ENCODE measurements at places on chromosomes 1 and 21.

DNA sequence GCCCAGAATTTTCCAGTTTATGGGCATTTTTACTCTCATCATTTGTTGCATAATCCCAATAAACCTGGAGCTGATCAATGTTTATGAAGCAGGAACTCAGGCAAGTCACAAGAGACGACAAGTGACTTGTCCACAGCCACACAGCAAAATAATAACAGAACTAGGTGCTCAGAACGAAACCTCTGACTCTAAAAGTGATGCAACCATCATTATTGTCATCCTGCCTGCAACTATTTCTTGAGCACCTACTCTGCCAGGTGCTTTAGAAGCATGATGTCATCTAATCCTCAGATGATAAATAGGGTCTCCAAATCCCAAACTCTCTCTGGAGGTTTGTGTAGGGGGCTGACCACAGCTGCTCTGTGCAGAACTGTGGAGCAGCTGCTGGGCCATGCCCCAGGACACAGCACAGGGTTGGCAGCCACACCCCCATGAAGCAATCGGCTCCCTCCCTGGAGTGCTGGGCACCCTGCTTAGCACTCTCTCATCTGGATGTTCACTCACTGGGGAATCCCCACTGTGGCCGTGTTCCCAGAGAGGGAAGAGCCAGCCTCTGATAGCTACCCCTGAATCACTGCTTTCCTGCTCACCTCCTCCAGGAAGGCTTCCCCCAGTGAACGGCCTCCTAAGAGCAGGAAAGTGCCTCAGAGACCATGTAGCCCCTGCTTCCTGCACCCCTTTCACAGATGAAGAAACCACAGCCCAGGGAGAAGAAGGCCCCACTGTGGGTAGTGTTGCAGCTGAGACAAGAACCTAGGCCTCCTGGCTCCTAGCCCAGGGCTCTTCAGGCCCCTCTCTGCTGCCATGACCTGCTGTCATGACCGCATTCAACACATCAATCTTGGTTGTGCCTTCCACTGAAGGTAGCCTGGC, 2.1 kb downstream of the TTC22 start:
- DNase-seq: peak; percentile 27

- no peak for DNase-seq
Measured at GRCh38 chr1:230427094-230427876, 1.2 kb upstream of the PGBD5 start.

- DNase-seq: no peak
Measured at GRCh38 chr1:85135392-85135798, 65.4 kb downstream of the SYDE2 start.

GRCh38 chr1:213332491-213332890, 281.4 kb downstream of the RPS6KC1 start:
- no peak for DNase-seq

DNA sequence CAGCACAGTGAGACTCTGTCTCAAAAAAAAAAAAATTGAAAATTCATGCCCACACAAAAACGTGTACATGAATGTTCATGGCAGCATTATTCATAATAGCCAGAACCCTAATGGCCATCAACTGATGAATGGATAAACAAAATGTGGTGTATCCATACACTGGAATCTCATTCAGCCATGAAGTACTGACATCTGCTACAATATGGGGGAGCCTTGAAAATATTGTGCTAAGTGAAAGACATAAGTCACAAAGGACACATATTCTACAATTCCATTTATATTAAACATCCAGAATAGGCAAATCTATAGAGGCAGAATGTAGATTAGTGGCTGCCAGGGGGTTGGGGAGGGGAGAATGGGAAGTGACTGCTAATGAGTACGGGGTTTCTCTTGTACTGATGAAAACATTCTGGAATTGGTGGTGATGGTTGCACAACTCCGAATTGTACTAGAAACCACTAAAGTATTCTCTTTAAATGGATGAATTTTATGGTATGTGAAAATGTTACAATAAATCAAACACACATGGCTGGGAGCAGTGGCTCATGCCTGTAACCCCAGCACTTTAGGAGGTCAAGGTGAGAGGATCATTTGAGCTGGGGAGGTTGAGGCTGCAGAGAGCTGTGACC, 33.0 kb upstream of the KCNN3 start:
- no peak for DNase-seq

DNA sequence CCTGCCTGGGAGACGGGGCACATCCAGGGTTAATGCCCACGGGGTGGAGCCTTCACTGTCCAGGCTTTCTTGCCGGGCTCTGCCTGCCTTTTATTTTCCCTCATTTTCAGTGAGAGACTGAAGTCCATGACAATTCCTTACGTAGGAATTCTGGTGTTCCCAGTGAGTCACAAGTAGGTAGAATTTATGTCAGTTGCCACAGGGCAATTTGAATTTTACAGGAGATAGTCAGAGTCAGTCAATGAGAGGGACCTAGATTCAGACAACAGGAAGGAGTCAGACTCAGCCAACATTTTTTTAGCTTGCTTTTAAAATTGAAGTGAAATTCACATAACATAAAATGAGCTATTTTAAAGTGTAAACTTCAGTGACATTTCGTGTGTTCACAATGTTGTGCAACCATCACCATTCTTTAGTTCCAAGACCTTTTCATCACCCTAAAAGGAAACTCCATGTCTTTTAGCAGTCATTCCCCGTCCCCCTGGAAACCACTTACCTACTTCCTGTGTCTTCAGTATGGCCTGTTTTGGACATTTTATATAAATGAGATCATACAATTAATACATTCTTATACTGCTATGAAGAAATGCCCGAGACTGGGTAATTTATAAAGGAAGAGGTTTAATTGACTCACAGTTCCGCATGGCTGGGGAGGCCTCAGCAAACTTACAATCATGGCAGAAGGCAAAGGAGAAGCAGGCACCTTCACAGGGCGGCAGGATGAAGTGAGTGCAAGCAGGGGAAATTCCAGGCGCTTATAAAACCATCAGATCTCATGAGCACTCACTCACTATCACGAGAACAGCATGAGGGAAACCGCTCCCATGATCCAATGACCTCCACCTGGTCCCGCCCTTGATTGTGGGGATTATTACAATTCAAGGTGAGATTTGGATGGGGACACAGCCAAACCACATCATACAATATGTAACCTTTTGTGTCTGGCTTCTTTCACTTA, 14.6 kb downstream of the AJAP1 start:
- no peak for DNase-seq

DNA sequence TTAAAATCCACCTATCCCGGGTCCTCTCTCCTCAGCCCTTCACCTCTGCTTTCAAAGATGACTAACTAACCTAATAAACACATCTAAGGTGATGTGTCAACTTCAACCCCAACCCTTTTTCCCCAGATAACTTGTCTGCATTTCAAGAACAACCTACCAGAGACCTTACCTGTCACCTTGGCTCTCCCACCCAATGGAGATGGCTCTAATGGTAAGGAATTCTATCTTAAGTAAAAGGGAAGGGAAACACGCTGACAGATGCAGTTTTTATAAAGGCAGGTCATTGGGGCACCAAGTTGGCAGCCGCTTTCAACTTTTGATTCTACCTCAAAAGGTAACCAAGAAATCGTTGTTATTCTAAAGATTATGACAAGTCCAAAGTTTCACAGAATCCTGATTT, 37.6 kb downstream of the MRPL39 start:
- DNase-seq: no peak

- no peak for DNase-seq
Measured at GRCh38 chr1:81948495-81948894, 147.8 kb downstream of the ADGRL2 start.

DNA sequence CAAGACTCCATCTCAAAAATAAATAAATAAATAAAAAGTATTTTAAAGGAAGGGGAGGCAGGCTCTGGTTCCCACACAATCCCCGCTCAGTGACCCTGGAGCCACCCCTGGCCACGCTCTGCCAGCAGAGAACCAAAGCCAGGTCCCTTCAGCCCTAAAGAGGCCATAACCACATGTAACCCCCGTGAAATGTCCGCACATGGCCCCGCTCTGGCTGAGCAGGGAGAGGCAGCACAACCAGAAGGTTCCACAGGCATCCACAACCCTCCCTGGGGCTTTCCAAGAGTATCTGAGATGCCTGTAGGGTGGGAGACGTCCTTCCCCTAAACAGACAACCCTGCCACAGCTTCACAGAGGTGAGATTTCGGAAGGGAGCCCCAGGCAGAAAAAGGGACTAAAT, 1.4 kb upstream of the ARF1 start:
- no peak for DNase-seq

- no peak for DNase-seq
Measured at GRCh38 chr1:76433526-76433925, 359.0 kb downstream of the ST6GALNAC3 start.

DNA sequence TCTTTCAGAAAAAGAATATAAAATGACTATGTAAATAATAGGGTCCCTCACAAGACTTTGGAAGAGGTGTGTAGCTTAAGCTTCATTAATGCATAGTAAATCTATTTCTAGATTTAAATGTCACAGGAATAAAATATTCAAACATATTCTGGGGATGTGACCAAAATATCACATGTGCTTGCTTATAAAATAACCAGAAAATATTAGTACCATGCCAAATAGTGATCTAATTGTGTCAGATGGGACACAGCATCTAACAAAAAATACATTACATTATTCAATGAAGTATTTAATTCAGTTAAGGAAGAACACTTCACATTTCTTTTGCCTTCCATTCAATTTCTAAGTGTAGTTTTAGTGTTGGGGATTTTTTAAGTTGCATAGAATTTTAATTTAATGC, 179.5 kb downstream of the LRRC40 start:
- DNase-seq: no peak

GRCh38 chr1:228405979-228406228, 731 bp downstream of the TRIM11 start:
- DNase-seq: no peak

GRCh38 chr1:110727246-110727645, 52.5 kb upstream of the KCNA3 start:
- no peak for DNase-seq

GRCh38 chr1:81021134-81021533, 779.6 kb upstream of the ADGRL2 start:
- DNase-seq: no peak

- DNase-seq: no peak
Measured at GRCh38 chr1:226364901-226365565, 42.9 kb downstream of the PARP1 start.

DNA sequence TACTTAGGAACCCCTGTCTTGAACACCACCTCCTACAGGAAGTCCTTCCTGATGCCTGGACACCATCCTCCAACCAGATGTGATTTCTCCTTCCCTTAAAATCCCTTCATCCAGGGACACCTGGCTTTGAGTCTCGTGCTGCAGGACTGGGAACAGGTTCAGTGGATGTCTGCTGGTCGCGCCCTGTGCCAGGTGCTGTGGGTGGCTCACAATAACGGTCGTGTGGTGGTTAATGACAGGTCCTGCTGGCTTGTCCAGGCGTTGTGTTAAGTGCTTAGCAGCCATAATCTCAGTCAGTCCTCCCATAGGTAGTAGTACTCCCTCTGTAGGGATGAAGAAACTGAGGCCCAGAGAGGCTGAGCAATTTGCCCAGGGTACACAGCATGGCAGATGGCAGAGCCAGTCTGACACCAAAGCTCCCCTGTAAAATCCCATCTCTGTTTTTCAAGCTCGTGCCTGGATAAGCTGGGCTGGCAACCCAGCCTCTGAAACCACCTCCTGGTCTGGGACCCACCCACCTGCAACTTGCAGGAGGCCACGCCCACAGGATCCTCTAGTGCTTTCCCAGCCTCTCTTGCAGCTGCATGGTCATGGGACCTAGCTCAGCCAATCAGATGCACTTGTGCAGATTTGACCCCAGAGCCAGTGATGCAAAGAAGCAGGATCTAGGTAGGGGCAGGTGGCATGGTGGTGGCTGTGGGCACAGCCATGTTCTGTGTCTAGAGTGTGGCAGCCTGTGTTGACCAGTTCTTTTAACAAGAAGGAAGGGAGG, 106.0 kb upstream of the IFFO2 start:
- no peak for DNase-seq

- peak; percentile 15 for DNase-seq
Measured at GRCh38 chr1:248686815-248687214, 15.8 kb downstream of the OR14I1 start.

DNA sequence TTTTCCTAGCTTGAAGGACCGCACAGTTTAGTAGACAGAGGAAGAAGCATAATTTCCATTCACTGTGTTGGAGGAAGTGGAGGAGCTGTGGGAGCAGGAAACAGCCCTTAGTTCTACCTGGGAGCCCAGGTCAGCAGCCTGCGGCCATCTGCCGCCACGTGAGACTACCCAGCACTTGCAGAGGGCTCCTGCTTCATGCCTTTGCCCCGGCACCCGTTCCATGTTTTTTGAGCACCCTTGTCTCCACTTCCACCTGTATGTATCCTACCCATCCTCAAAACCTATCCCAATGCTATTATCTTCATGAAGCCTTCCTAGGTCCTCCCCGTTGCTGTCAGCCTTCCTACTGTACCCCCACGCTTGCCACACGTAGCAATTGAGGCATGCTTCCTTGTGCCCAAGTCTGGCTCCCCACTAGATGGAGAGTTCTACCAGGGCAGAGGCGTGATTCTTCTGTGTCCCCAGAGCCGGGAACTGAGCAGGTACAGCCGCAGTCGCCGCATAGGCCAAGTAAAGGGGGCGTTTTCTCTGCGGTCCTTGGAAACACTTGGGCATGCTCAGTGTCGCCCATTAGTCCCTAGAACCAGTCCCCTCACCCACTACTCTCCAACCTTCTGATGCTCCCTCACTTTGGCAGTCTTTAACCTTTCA, 1.9 kb downstream of the SLC6A9 start:
- no peak for DNase-seq

- DNase-seq: no peak
Measured at GRCh38 chr21:43919871-43920801, 55.1 kb downstream of the AGPAT3 start.

DNA sequence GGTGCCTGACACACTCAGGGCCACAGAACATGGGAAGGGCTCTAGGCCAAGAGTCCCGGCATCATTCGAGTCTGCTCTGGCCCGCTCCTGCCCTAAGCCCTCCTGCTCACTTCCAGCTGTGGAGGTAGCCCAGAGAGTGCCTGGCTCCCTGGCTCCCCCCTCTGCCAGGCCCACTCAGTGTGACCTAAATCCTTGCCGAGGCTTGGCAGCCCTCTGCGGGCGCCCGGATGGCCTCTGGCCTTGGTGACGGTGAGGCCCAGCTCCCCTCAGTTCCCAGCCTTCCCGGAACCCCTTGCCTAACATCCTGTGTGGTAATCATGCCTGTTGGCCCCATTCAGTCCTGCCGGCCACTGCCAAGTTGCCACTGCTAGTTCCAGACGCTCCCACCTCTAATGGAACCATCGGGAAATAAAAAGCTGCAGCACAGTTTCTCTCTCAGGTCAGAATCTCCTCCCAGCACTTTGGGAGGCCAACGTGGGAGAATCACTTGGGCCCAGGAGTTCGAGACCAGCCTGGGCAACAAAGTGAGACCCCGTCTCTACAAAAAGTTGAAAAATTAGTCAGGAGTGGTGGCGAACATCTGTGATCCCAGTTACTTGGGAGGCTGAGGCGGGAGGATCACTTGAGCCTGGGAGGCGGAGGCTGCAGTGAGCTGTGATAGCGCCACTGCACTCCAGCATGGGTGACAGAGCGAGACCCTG, 1.2 kb upstream of the H6PD start:
- no peak for DNase-seq

GRCh38 chr1:83052865-83053264, 946.1 kb downstream of the TTLL7 start:
- DNase-seq: no peak

DNA sequence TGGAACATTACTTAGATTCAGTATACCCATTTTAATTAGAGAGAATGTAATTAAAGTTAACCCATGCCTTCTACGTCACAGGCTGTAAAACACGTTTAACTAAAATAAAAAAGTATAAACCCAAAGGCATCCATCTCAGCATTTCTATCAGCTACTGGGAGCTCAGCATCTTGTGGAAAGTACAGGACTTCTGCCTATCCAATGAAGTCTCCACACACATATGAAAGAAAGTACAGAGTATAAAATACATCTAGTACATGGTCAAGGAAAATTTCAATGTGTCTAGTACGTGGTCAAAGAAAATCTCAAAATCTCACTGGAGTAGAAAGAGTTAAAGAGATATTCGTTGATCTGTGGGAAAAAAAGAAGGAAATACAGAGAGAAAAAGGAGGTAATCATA, 141.4 kb upstream of the ZNHIT6 start:
- no peak for DNase-seq

All from CD4-positive, alpha-beta T cell treated with Interleukin-2 at 100 ng/mL for 4 hours (primary cell).